Stimulated activated CD4-positive, alpha-beta T cell treated with anti-CD3 and anti-CD28 coated beads, Interleukin-1b, Interleukin-23, amount 100 ng/mL, for 1 hour (primary cell): ENCODE measurements at places on chromosomes 16 and 17.

- DNase-seq: no peak
Observed at GRCh38 chr17:13940858-13941665, 128.2 kb upstream of the COX10 start.

DNA sequence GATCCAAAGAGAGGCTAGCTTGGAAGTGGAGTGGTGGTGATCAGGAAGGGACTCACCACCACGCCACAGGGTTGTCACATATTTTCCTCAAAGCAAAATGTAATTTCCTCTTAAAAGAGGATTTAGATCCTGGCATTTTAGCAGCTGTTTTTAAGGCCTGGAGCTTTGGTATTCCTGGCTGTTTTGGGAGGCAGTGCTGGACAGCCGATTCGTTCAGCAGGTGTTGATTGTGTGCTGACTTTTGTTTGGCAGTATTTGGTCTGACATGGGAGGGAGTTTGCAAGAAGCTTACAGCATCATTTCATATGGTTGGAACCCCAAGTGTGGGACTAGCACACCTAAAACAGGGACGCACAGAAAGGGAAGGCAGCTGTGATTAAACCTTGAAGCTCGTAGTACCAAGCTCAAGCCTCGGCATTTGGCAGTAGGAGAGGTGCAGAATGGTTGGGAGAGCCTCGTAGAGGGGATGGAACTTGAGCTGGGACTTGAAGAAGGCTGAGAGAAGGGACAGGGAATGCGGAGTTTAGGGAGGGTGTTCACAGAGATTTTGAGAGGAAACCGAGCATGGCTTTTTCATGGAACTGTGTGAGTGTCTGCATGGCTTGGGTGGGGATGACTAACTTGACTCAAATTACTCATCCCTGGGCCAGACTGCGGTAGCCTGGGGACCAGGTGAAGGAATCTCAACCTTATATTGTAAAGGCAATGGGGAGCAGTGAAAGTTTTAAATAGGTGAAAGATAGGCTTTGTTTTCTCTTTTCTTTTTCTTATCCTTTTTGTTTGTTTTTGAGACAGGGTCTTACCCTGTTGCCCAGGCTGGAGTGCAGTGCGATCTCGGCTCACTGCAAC is 52.3 kb downstream of the RPTOR start:
- DNase-seq: no peak

GRCh38 chr16:81006211-81006812 is 373 bp downstream of the CMC2 start:
- peak; percentile 34 for DNase-seq

DNA sequence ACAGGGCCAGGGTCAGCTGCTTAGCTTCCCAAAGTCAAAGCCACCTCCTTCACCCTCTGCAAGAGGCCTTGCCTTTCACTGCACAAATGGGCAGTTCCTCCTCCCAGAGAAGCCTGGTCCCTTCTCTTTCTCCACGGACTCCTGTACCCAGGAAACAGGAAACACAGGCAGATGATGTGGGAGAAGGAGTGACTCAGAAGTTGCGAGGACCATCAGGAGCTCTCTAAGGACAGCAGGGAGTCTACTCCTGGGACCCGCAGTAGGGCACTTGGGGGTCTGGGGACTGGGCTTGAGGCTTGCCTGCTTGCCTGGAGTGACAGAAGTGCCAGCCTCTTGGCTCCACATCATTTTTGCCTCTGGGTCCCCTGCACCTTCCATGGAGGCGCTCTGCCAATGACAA is 47.4 kb upstream of the KSR1 start:
- no peak for DNase-seq

DNA sequence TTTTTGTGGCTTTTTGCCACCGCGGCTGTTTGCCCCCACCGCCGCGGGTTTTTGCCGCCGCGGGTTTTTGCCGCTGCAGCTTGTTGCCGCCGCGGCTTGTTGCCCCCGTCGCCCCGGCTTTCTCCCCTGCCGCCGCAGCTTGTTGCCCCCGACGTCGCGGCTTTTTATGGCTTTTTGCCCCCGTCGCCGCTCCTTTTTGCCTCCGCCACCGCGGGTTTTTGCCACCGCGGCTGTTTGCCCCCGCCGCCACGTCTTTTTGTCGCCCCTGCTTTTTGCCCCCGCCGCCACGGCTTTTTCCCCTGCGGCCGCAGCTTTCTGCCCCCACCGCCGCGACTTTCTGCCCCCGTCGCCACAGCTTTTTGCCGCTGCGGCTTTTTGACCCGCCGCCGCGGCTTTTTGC is 149.5 kb downstream of the KCNJ18 start:
- no peak for DNase-seq

GRCh38 chr17:30947796-30948195 is 23.0 kb upstream of the RNF135 start:
- no peak for DNase-seq

DNA sequence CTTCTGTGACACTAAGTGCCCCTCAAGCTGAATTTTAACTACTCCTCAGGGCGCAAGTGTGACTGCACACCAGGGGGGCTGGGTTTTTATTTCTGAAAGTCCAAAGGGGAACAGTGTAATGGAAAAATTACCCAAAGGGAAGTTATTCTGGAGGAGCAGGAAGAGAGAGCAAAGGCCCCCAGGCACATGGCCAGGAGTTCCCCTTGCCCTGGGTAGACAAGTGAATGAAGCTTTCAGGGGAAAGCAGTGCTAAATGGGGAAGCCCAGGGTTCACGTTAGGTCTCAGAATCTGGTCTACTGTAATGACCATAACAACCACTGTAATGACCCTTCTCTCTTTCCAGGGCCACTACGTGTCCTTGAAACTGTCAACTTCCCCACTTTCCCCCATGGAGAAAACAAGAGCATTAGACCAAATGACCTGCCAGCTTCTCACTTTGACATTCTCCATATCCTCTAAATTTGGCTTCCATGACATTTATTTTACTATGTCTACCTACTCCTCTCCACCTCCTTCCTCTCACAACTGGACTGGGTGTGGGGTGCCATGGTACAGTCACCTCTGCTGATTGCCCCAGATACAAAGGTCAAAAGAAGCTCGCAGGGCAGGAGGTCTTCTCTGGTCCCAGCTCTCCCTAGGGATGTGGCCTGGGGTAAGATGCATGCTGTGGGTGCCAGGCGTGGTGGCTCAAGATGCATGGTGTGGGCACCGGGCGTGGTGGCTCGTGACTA is 34.1 kb upstream of the MMP2 start:
- no peak for DNase-seq

DNA sequence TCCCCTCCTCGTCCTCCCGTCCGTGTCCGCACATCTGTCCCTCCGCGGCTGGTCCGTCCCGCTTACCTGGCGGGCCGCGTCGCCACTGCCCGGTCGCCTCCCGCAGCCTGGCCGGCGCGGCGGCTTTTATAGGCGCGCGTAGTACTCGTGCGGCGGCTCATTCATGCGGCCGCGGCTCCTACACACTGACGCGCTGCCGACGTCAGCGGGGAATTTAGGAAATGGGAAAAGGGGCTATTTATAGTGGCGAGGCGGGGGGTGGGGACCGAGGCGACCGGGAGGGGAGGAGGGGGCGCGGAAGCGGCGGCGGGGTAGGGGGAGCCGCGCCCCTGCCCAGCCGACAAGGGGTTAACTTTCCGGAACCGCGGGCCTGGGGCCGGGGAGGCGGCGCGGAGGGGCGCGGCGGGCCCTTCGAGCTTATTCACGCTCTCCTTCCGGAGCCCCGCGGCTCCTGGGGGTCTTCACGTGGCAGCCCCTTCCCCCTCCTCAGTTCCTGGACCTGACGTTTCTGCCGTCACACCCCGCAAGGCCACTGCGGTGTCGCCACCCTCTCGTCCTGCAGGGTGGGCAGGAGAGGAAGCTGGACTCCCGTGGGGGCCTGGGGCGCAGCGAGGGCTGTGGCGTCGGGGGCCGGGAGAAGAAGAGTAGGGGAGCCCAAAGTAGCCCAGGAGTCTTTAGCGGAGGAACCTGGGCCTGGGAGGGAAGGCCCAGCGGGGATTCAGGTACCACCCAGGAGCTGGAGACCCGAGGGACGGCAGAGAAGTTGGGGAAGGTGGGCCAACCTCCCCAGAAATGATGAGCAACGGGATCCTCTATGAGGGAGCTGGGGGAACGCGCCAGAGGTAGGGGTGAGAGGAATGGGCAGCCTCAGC is 3.6 kb upstream of the HIC1 start:
- DNase-seq: no peak

GRCh38 chr17:42937712-42938596 is 26.3 kb downstream of the AARSD1 start:
- no peak for DNase-seq

DNA sequence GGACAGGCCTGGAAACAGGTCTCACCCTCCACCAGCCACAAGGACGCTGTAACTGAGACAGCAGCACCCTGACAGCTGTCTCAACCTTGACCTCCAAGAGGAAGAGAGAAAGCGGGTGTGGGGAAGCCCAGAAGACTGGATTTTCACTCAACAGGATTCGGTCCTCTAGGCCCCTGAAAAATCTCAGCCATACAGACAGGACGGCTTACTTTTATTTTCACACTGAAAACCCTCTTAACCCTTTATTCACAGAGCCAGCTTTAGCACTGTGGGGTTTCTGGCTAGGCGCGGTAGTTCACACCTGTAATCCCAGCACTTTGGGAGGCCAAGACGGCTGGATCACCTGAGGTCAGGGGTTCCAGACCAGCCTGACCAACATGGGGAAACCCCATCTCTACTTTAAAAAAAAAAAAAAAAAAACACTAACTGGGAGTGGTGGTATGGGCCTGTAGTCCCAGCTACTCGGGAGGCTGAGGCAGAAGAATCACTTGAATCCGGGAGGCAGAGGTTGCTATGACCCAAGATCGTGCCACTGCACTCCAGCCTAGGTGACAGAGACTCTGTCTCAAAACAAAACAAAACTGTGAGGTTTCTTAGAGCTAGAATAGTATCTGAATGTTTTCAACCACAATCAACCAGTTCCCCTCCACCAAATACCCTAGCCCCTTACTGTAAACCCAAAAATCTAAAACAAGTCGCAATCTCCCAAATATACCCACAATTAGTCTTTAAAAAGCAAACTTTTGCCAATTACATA is 5.3 kb downstream of the ANKRD11 start:
- DNase-seq: no peak

- no peak for DNase-seq
Observed at GRCh38 chr17:50681263-50682200, 26.2 kb downstream of the ANKRD40 start.

DNA sequence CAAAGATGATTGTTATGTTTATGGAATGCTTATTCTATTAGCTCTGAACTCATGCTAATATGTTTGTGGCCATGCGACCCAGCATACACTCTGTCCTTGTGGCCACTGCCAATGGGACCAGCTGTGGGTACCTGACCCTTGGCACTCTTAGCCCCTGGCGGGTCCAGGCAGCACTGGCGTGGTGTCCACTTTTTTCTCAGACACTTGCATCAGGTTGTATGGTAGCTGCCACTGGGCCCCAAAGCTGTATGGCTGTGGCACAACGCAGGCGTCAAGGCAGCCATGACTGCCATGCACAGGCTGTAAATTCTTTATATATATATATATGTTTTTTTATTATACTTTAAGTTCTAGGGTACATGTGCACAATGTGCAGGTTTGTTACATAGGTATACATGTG is 12.2 kb upstream of the WNT9B start:
- no peak for DNase-seq

DNA sequence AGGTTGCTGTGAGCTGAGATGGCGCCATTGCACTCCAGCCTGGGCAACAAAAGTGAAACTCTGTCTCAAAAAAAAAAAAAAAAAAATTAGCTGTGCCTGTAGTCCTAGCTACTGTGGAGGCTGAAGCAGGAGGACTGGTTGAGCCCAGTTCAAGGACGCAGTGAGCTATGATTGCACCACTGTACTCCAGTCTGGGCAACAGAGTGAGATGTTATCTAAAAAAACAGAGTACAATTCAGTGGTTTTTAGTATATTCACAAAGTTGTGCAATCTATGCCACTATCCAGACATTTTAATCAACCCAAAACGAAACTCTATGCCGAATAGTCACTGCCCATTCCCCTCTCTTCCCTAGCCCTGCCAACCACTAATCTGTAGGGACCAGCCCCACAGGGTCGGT is 25.1 kb downstream of the C16orf54 start:
- DNase-seq: no peak

DNA sequence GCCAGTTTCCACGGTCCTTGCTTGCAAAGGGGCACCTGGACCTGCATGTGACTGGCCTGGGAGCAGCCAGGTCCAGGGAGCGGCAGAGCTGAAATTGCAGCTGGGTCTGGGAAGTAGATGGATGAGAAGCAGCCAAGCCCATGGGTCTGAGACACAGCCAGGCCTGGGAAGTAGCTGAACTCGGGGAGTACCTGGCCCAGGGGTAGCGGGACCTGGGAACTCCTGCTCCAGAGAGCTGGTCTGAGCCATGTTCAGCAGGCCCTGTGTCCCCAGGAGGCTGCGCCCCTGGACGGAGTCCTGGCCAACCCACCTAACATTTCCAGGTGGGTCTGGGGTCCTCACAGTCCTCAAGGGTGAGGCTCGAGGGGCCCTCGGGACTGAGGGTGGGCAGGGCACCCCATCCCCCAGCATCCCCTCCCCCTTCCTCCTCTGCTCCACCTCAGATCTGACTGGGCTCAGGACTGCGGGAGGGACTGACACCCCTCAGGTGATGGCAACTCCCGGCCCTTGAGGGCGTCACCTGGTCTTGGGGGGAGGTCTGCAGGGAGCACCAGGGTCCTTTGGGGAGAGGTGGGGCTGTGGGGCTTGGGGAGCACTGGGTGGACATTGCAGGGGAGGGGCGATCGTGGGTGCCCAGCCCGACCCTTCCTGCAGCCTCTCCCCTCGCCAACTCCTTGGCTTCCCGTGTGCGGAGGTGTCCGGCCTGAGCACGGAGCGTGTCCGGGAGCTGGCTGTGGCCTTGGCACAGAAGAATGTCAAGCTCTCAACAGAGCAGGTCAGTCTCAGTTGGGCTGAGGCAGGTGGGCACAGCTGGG is 3.0 kb downstream of the MSLN start:
- no peak for DNase-seq

GRCh38 chr17:76276461-76277299 is 11.5 kb downstream of the UBALD2 start:
- no peak for DNase-seq

DNA sequence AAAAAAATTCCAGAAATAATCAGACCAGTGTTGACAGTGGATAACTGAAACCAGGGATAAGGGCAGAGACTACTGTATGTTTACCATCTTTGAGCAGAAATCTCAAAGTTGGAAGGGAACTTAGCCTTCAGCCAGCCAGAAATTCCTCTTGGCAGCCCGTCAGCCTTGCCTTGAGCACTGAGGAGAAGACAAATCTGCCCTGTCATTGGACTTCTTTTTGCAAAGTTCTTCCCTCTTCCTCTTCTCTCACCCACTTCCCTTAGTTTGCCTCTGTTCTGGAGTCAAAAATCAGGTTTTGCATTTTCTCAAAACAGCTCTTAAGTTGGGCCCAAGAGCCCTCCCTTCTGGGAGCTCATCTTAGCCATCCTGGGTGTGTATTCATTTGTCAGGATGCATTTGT is 6.2 kb downstream of the TUFM start:
- no peak for DNase-seq

GRCh38 chr16:31880322-31880979 is 6.8 kb downstream of the ZNF267 start:
- DNase-seq: no peak
